ENCODE measurements at places on chromosomes 16 and 17.

- no peak for DNase-seq
Observed at GRCh38 chr16:9469512-9469911, 378.1 kb downstream of the HAPSTR1 start.

GRCh38 chr16:3143598-3144320 lies 8.9 kb downstream of the ZNF213 start:
- no peak for DNase-seq

GRCh38 chr16:29126057-29126494 lies 141.2 kb downstream of the LAT start:
- DNase-seq = no peak

GRCh38 chr17:3937359-3937758 lies 21.1 kb upstream of the P2RX1 start:
- DNase-seq = no peak

GRCh38 chr16:86806838-86807351 lies 228.5 kb downstream of the FOXL1 start:
- DNase-seq = no peak

- DNase-seq = peak; percentile 51
Observed at GRCh38 chr17:40803617-40804082, 3.9 kb upstream of the KRT28 start.

- DNase-seq = peak; percentile 73
Observed at GRCh38 chr16:3282103-3282729, 1.1 kb upstream of the ZNF263 start.

DNA sequence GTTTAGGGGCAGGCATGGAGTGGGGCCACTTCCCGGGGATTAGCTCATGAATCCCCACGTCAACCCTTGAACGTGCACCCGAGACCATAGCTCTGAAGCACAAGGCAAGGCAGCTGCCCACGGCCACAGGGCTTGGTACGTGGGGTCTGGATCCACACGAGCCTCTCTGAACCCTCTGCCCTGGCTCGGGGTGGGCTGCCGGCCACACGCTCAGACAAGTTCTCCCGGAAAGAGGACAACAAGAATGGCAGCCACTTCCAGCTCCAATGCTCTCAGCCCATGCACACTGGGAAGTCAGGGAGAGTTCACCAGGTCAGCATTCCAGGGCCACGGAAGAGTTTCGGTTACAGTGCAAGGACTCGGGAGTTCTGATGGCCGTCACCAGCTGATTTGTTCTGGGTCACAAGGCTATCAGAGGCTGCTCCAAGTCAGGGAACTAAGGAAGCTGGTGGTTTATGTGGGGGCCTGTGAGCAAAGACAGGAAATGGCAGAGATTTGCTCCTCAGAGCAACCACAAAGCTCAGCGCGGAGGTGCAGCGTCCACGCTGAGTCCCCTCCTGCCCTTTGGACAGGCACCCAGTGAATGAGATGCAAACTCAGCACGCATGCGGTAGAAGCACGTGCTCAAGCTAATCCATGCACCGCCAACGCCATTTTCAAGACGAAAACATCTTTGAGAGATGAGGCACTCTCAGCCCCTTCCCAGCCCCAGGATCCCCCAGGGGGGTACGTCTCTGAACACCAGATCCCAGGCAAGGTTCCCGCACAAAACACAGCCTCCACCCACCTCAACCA lies 356.4 kb downstream of the FOXL1 start:
- no peak for DNase-seq

DNA sequence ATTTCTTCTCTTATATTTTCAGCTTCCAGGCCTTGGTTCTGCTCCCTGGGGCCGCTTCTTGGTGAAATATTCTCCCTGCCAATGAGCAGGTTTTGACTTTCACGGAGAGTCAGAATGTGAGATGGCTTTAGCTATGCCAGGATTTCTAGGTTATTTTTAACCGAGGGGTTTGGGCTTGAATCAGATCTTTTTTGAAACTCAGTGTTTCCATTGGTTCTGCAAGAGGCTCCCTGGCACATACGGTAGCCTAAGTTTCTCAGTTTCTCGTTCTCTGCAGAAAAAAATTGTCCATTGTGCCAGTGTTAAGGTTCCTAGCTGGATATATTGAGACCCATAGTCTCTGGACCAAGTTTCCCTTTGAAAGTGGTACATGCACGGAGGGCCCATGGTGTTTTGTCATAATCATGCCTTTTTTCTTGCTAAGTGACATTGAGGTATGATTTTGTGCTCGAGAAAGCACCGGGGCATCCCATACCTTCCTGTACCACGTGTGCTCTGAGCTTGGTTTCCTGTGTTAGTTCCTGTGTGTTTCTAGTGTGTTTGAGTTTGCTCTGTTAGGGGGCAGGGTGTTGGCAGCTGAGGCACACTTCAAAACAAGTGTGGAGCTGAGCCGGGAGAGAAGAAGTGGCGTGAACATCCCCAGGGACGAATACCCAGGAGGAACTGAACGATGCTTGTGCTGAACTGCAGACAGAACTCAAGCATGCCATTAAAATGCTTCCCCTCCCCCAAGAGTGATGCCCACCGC lies 127.2 kb downstream of the HS3ST3B1 start:
- no peak for DNase-seq

DNA sequence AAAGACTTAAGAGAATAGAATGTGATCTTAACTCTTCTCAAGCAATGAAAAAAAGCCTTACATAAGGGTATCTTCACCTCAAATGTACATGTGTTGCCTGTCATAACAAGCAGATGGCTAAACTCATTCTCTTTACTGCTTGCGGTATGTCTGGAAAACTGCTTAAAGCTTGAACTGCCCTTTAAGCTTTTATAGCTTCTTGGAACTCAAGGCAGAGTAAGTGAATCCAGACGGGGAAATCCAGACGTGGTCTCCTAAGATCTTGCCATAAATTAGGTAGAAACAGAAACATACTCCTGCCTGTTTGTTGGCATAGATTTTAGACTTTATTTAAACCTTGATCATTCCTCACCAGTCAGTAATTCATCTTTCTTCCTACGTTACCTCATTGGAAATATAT lies 19.6 kb downstream of the CLUAP1 start:
- no peak for DNase-seq

DNA sequence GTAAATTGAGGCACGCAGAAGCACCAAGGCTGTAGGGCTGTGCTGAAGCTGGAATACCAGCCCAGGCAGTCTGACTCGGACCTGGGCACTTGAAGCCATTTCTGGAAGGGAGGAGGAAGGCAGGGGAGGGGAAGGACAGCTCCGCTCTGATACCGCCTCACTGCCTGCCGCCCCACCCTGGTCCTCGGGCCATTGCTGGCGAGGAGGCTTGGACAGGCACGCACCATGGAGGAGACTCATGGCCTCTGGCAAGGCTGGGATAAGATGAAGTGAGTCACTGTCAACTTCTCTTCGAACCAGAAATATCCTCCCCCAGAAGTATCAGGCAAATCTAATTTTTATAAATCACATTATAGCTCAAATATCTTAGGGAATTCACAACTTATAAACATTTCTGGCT lies 81.3 kb downstream of the SDK2 start:
- no peak for DNase-seq

GRCh38 chr17:74380959-74381808 lies 13.9 kb downstream of the GPR142 start:
- DNase-seq = no peak

DNA sequence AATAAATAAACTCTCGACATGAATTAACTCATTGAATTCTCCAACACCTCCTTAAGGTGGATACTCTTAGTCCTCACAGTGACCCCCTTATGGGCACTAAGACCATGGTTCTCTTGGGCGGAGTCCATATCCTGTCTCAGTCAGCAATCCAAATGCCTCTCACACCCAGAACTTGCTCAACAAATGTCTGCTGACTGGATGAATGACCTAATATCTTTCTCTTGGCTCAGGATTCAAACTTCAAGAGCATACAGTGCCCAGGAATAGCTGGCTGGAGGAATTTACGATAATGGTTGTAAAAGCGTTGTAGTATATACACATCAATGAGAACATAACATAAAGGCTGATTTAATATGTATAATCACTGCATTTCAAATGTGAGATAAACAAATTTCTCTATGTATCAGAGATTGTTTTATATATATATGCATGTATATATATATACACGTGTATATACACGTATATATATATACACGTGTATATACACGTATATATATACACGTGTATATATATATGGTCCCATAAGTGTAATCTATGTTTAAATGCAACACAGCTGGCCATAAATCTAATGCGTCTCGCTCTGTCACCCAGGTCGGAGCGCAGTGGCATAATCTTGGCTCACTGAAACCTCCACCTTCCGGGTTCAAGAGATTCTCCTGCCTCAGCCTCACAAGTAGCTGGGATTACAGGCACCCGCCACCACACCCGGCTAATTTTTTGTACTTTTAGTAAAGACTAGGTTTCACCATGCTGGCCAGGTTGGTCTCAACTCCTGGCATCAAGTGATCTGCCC lies 6.5 kb upstream of the UBB start:
- no peak for DNase-seq

GRCh38 chr17:37789021-37789565 lies 44.2 kb upstream of the HNF1B start:
- no peak for DNase-seq

DNA sequence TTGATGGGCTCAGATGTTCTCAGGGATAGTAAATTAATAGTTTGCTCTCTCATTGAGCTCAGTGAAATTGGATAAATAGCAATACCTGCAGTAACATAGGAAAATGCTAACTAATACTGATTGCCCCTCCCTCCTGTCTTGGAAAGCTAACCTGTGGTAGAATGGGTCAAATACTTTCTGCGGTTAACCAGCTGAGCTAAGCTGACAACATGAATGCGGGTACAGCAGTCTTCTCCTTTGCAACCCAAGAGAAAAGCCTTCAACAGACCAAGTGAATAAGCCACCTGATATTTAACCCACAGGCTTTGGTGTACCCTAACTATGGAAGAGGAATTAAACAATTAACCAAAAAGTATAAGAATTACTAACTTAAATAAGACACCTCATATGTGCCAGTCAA lies 408.3 kb upstream of the MAF start:
- no peak for DNase-seq

DNA sequence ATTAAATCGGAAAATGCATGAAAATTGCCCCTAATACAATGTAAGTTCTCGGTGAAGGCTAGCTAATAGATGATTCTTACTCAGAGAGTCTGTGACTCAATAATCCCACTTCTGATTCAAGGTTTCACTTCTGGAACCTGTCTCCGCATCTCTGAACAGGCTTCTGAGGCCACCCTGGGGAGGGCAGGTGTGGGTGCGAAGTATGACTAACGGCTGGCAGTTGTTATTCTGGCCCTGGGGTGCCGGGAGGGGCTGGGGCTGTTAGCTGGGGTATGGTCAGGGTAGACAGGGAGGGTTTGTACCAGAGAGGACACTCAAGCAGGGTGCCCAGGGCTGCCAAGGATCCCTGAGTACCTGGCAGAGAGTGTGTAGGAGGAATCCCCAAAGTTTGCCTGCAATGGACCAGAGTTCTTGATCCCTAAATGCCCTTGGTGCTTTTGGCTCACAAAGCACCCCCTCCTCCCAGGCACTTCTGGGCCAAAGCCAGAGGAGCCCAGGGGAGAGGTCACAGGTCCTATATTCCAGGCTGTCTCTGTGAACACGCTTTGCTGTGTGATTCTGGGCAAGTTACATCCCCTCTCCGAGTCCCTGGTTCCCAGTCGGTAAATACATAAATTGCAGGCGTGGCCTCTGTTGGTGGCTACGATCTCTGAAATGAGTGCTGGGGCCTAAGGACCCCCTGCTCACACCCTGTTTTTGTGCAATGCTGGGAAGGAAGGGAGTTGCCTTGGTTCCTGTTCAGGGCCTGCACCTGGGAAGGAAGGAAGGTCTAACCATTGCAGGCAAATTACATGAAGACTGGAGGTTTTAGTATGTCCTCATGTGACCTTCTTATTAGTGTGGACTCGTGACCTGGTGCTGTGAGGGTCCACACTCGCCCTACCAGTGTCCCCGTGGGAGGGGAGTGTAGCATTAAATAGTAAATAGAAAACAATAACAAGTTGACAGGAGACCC lies 49.9 kb upstream of the CPNE2 start:
- DNase-seq = no peak

GRCh38 chr17:38926293-38927070 lies 1.1 kb downstream of the LASP1NB start:
- no peak for DNase-seq

DNA sequence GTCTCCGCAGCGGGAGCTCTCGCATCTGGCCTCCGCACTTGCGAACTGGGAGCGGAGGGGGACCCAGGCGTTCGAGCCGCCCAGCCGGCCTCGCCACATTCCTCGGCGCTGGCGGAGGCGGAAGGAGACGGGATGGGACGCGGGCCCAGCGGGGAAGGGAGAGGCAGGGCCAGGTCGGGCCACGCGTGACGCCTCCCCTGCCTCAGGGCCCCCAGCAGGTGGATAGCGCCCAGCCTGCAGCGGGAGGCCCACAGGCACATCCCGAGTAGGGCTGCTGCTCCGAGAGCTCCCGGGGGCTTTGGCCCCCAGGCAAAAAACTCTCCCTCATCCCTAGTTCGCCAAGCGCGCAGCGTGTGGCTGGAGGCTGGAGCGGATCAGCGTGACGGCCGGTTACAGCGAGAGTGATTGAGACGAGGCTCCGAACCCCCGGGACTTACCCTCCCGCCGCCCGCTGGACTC lies 800 bp downstream of the PLEKHH3 start:
- no peak for DNase-seq

GRCh38 chr17:51373489-51374152 lies 113.3 kb downstream of the UTP18 start:
- no peak for DNase-seq

DNA sequence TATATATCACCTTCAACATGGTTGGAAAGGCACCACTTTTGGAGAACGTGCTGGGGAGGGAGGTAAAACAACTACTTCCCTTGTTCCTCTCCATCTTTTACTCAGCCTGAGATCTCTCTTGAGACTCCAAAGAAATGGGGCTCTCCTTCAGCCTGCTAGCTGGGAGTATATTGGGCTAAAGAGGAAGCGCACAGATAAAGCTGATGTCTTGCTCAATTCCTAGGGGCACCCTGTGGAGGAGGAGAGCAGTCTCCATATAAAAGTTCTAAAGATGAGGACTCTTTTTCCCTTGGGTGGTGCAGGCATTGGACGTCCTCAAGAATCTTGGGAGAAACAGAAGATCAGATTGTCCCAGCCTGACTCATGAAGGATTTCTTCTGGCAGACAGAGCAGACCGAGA lies 4.6 kb upstream of the ETV4 start:
- DNase-seq = no peak

GRCh38 chr16:2777903-2778629 lies 986 bp upstream of the ELOB start:
- DNase-seq = no peak

- DNase-seq = no peak
Observed at GRCh38 chr17:60704170-60704569, 26.5 kb downstream of the BCAS3 start.

DNA sequence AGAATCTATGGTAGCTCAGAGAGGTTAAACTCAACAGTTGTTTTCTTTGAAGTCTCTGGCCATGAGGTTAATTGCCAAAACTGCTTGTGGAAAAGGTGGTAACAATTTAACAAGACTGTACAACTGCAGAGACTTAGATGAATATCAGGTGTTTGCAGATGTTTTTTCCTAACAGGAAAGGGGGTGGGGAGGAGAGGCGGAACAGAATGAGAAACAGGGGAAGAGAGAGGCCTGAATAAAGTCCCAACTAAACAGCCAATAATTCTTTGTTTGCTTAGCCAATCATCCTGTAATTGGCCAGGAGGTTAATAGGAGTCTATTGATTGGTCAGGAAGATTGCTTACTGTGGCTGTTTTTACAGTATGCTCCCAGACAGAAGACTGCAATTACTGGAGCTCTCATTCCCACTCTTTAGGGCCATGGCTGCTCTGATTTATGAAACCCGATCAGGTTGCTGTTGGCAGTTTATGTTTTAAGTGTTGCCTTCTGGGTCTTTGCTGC lies 249.7 kb upstream of the TBX2 start:
- no peak for DNase-seq

All from NCI-H1930 (cell line).